Cerebellum (tissue), 4 donors: ENCODE measurements at places on chromosomes 7 and 10. TPM values are rescaled to one million over a fixed set of nuclear protein-coding genes. Genes with fewer than 3 reads are reported as not detected.

The DOCK4 gene
- total RNA-seq = 99.4 TPM

The CLEC2L gene
- total RNA-seq = 3.8 TPM

The PLEKHS1 gene
- not detected for total RNA-seq

The TMEM236 gene
- 0.18 TPM for total RNA-seq

The GIMAP5 gene
- total RNA-seq = 3.8 TPM

The CNOT4 gene
- 32.8 TPM for total RNA-seq
